AG09319 (cell line): ENCODE measurements at places on chromosomes 4 and X.

GRCh38 chr4:92100975-92101374 lies 202.8 kb upstream of the GRID2 start:
- DNase-seq, result no peak

- no peak for DNase-seq
Measured at GRCh38 chr4:75564023-75564422, 8.2 kb downstream of the ODAPH start.

GRCh38 chr4:41364876-41365275 lies 108.1 kb downstream of the UCHL1 start:
- DNase-seq, result no peak

DNA sequence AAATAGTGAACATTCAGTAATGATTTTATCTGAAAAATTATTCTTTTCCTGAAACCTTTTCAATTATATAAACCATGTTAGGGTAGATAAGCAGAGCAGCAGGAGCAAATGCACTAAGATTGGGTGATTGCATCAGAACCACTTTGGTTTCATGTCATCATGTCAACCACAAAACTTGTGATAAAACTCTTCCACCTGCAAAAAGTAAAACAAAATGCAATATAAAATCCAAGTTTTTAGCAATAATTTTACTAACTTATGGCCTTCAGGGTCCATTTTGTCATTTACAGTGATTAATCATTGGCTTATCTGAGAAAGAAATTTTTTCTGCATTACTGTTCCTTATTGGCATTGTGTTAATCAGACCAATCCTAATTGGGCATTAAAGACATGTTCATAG lies 42.4 kb downstream of the NHS start:
- no peak for DNase-seq

GRCh38 chr4:93031431-93032098 lies 727.8 kb downstream of the GRID2 start:
- no peak for DNase-seq

DNA sequence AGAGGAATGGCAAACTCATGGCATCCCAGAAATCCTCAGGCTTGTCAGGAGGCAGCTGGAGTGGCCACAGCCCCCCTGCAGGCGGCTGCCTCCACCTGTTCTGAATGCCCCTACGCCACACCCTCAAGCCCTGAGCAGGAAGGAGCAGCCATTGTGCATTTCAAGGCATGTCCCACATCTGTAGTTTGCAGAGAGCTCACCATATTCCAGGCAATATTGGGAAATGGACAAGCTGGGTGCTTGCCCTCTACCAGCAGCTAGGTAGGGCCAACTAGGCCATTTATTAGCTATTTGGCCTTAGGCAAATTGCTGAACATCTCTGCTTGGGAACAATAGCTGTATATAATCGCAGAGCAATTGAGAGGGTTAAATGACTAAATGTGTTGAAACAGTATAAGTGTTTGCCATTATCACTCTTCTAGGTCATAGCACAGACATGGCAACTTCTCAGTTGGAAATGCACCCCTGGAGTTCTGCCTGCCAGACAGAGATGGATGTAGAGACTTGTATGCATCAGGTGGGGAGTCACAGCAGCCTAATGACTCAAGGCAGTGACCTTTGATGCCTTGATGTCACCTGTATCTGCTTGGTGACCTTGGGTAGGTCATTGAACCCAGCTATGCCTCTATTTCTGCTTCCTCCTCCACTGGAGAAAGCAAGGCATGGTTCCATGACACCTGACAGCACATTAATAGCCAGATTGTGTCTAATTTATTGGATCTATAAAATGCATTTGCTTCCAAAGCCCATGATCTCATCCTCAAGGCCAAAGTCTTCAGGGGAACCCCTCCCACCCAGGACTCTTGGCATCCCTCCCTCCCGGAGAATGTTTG lies 52.8 kb downstream of the FHDC1 start:
- DNase-seq, result no peak

DNA sequence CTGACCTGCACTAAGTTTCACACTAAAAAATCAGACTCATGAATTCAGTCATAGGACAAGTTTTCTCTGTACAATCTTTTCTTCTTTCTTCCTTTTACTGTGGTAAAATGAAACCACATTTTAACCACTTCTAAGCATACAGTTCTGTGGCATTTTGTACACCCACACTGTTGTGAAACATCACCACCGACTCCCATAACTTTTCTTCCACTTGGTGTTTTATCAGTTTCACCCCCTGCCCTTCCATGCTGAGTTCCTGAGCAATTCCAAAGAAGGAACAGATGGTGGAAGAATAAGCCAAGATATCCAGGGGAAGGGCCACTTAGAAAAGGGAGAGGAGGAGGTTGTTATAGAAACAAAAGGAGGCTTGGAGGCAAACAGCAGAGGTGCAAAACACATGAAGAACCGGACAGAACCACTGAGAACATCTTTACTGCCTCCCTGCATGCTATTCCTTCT lies 22.6 kb downstream of the SLC25A4 start:
- peak; percentile 31 for DNase-seq

GRCh38 chrX:152072236-152072635 lies 66.1 kb downstream of the MAGEA10 start:
- DNase-seq, result peak; percentile 23

- DNase-seq, result no peak
Measured at GRCh38 chrX:68121371-68121770, 311.9 kb downstream of the OPHN1 start.

DNA sequence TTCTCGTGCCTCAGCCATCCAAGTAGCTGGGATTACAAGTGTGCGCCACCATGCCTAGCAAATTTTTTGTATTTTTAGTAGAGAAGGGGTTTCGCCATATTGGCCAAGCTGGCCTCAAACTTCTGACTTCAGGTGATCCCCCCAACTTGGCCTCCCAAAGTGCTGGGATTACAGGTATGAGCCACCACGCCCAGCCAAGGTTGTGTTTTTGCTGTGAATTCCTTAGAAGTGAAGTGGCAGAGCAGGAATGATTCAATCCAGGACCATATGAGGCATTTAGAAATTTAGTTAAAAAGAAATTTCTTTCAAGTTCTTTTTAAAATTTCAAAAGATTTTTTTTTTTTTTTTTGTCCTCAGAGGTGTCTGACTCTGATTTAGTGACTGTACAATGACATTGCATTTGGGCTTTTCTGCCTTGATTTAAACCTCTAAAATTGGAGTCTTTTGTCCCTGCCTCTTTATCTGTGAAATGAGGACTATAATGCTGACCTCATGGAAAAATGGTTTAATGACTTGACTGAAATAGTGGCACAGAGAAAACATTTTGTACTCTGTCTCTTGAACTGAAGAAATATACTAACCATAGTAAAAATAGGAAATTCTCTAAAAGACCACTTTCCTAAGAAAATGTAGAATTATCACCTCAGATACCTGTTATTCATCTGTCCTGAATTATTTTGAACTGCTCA lies 59.9 kb downstream of the CXCL13 start:
- no peak for DNase-seq

DNA sequence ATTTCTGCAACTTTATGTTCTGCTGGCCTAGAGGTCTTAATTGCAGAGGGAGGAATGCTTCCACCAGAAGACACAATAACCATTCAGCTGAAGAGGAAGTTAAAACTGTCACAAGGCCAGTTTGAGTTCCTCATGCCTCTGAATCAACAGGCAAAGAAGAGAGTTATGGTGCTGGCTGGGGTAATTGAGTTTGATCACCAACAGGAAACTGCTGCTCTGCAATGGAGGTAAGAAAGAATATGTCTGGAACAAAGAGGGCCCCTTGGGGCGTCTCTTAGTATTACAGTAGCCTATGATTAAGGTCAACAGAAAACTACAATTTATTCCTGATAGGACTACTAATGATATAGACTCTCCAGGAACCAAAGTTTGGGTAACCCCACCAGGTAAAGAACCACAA lies 744.0 kb downstream of the FSTL5 start:
- DNase-seq, result no peak

DNA sequence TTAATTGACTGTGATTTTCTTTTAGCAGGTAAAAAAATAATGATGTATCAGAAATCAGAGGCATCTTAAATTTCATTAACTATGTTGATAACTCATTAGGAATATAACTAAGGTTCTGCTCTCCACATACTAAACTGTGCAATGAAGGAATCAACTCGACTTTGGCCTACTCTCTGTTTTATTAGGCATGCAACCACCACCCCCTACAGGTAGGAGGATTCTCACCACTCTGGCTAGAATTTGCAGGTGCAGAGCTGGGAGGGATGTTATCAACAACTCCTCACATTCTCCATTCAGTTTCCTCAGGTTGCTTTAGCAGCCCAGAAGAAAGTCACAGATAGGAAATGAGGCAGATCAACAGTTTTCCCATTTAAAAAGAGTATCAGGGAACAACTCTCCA lies 160.1 kb downstream of the COX18 start:
- DNase-seq, result no peak

GRCh38 chr4:150447356-150447755 lies 134.6 kb upstream of the MAB21L2 start:
- DNase-seq, result no peak

DNA sequence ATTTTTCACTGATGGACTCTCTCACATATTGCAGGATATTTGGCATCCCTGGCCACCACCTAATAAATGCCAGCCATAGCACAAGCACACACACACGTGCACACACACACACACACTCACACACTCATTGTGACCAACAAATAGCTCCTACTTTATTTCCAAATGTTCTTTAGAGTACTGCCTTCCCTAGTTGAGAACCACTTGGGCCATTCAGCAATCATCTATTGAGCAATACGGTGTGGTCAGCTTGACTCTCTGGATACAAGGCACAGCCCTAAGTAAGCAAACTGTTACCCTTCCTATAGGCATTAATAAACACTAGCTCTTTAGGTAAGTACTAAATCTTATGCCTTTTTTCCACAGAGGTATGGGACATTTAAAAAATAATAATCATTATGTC lies 21.1 kb downstream of the CORIN start:
- DNase-seq, result no peak

GRCh38 chrX:139750390-139750789 lies 42.4 kb upstream of the MCF2 start:
- DNase-seq, result no peak

- DNase-seq, result no peak
Measured at GRCh38 chrX:44967221-44967620, 94.2 kb downstream of the KDM6A start.

DNA sequence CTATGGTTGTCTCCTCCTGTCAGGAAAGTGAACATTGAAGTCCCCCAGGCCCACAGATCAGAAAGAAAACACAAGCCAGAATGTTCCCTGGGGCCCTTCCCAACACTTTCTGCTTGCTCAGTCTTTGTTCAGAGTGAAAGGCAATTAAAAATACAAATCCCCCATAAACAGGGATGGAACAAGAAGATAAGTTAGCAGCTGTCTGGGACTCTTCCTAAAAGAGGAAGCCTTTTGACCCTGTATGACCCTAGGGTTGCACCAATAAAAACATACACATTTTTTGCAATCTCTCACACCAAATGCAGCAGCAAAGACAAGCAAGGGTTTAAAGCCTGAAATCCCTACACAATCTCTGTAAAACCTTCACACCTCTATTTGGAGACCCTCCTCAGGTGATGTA lies 22.6 kb downstream of the IRF2 start:
- DNase-seq, result no peak

DNA sequence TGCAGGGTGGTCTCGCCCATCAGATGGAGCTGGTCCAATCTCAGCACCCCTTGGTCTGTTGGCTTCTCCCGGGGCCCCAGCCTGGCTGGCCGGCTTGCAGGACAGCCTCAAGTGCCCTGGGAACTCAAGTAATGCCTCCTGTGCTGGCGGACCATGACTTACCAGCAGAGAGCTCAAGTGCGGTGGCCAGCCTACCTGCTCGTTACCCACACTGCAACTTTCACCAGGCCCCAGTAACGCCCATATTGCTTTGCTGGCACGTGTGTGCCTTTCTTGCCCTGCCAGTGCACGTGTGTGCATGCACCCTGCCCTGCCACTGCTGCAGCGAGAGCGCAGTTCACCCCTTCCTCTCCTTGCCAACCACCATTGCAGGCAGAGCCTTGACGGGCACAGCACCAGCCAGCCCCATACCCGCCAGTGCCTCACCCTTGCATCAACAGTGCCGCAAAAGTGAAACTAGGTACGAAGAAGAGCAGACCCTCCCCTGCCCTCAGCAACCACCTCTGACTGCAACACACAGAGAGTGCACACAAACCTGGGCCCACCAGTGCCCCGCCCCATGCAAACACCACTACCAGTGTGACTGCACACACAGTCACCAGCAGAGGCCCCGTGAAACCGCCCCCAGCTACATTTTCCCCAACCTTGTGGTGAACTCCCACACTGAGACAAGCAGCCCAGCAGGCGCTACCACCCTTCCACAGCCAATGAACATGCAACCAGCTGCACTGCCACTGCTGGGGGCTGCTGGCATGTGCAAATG lies 88.9 kb upstream of the POU3F4 start:
- DNase-seq, result no peak

GRCh38 chr4:170599894-170600293 lies 510.1 kb upstream of the AADAT start:
- DNase-seq, result no peak

DNA sequence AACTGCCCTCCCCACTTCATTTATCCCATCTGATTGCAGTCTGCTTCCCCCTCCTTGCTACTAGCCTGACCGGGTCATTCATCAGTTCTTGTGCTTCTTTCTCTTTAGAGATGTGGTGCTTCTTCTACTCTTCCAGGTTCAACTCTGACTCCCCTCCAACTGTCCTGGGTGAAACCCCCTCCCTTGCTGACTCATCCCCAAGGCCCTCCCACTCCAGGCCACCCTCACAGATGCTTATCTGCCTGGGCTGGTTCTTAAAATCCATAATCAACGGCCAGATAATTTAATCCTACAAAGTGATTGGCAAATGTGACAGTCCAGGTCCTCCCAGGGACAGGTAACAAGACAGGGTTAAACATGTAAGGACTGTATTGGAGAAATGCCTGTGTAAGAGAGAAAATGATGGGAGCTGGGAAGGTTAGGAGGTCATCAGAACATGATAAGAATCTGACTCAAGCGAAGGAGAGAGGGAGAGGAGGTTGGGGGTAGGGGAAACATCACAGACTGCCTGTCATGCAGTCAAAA lies 182.8 kb upstream of the C1QTNF7 start:
- no peak for DNase-seq

DNA sequence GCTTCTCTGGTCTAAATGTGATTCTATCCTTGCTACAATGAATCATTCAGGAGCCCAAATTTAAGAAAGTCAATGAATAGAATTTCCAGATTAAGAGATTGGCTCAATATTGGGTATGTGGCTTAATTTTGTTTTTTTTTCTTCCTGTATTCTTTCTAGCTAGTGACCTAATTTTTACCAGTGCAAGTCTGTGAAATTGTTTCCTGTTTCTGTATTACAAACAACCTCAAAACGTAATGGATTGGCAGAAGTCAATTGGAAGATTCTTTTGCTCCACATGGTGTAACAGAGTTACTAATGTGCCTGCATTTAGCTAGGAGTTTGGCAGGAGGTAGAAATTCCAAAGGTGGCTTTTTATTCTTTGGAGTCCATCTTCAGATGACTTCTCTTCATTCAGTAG lies 17.6 kb downstream of the DYNLT3 start:
- DNase-seq, result no peak

- DNase-seq, result no peak
Measured at GRCh38 chr4:33841120-33841519, 2403.2 kb downstream of the ARAP2 start.

DNA sequence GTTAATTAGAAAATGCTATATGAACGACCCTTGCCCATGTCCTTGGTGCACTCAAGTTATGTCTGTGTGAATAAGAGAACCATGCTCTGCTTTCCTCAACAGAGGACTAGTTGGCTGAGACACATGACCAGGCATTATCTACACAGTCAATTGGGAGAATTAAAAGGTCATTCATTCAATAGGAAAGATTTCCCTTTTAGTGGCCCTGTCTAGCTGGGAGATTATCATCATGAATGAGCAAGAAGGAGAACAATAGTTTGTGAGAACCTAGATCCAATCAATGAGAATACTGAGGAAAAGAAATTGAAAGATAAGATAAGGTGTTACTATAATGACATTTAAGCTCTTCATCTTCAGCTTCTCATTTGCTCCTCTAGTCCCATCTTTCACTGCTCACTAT lies 1033.4 kb upstream of the LCORL start:
- DNase-seq, result no peak
